Activated CD4-positive, alpha-beta T cell treated with anti-CD3 and anti-CD28 coated beads, Interleukin-2, amount 50 U/mL, for 4 hours (primary cell): ENCODE measurements at places on chromosomes 12 and 14.

GRCh38 chr12:26690601-26691000, 142.4 kb downstream of the ITPR2 start:
- DNase-seq, result no peak

DNA sequence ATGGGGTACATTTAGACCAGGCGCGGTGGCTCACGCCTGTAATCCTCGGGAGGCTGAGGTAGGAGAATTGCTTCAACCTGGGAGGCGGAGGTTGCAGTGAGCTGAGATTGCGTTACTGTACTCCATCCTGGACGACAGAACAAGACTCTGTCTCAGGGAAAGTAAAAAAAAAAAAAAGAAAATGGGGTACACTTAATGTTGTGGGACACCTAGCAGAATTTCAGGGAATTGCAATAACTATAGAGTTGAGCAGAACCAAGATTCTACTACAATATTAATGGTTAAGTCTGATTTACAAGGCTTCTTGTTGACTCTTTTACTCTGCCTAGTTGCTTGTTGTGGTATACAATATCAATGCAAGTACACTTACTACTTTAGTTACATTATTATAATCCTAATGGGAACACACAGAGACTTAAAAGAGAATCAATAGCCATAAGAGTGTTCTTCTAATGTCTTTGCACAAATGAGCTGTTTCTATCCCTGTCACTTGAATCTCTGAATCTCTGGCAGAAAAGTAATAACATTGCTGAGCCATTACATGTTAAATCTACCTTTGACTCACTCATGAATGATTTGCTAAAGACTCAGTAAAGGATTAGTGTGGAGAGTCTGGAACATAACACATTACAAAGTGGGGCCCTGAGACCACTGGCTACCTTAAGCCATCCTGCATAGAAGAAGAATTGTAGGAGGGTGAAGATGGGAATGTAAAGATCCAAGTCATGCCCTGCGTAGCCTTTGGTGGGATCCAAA, 22.7 kb downstream of the BEST3 start:
- no peak for DNase-seq

DNA sequence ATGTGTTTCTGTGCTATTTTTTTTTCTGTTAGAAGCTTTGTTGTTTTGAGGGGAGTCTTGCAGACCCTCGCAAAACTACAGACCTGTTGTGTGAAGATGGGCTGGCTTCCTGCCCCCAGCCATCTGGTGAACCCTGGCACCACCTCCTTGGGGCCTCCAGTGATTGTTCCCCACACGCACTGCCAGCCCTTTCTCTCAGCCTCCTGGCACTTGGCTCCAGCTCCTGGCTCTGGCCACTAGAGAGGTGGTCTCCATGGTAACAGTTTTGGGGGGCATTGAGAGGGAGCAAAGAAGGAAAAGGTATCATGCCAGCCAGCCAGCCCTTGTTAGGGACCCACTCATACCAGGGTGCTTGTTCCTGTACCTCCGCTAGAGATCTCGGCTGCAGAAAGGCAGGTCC, 176.4 kb upstream of the RPH3A start:
- DNase-seq, result no peak

DNA sequence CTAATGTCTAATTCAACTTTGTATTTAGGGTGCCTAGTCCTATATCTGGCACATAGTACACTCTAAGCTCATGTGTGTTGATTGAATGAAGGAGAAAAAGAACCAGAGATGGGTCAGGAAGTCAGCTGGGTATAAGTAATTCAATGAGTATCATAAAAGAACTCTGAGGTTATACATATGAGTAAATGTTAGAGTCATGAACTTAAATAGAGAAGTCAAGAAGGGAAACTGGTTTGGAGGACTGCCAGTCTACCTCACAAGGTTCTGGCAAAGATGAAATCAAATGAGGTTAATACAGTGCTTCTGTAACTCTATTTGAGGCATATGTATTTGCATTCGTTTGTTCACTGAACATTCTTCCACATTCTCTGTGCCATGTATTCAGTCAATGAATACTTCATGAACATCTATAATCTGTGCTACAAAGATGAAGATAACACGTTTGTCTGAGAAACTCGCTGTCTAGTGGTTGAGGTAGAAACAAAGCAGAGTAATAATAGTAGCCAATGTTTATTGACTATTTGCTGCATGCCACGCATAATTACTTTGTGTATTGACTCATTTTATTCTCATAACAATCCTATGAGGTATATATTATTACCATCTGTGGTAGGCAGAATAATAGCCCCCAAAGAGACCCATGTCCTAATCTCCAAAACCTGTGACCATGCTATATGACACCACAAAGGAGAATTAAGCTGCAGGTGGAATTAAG, 88.9 kb downstream of the PTGER2 start:
- DNase-seq, result no peak

DNA sequence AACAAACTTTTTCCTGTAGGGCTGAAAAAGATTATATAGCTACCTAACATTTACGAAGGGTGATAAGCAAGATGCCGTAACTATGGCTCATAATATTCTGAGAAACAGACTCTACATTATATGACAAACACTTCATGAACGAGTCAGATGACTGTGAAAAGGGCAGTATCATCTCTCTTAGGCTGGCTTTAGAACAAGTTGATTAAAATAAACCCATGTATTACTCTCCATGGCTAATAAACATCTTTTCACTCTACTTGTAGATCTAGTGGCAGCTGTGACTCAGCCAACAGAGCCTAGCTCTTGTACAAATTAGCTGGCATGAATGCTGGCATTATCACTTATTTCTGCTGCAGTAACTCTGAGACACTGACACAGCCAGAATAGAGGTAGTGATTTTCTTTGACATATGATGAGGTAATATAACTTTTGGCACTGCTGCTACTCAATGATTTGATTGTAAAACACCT, 47.1 kb downstream of the SLC2A13 start:
- DNase-seq, result no peak

- DNase-seq, result no peak
These were observed 1322.3 kb upstream of the SEL1L start for GRCh38 chr14:82855912-82856391.

- no peak for DNase-seq
These were observed 24.0 kb upstream of the GNG2 start for GRCh38 chr14:51836417-51836816.

DNA sequence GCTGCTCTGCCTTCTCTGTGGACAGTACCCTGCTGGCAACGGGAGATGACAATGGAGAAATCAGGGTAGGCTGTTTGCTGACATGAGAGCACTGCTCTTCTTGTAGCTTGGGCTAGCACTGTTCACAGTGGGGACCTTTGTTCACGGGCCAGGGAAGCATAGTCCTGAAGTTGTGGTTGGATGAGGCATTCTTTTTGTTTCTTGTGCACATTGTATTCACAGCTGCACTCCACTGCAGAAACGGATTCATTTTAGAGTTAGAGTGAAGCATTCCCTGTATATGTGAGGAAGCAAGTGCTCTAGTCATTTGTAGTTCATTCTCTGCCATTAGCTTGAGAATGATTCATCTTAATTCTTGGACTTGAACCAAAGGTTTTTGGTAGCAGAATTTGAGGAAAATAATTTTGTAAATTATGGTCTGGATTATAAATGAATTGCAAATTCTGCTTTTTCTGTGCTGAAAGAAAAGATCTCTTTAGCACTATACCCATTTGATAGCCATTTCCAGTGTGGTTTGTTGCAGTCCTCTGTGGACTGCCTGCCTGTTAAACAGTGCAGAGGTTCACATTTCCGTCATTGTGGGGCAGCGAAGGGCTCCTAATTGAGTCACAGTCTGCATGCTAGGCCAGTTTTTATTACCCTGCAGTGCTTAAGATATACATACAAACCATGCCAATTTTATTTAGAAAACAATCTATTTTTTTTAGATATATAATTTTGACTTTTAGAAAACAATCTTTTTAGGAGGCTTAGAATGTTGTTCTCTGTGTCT, 80.6 kb downstream of the APAF1 start:
- DNase-seq, result peak; percentile 10

DNA sequence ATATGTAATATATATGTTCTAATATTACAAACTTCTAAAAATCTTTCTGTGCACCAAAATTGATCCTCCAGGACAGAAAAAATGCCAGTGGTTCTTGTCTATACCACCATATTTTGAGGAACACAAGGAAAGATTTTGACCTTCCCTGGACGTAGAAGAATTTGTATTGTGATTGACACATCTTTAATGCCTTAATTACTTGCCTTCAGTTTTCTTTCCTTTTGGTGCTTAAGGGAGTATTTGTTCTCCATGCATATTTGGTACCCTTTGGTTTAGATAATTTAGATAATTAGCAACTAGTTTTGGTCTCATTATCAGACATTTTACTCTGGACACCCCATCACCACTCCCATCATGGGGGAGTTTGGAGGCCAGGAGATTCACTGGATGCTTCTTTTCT, 27.6 kb downstream of the TRAF3 start:
- DNase-seq, result no peak

GRCh38 chr12:42695490-42695995, 106.0 kb upstream of the PRICKLE1 start:
- no peak for DNase-seq

DNA sequence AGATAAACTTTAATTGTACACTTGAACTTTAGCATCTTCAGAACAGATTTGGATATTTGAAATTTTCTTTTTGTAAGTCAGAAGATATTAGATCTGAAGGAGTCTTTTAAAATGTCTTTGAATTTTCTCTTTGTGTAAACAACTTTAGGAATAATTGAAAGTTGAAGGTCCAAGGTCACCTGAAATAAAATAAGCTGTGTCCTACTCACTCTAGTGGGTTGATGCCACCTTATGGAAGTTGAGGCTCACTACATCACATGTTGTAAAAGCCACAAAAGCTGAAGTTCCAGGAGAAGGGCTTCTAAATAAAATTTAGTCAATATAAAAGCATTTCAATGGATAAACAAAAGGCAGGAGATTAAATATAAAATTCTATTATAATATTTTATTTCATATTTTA, 122.0 kb upstream of the ATXN7L3B start:
- no peak for DNase-seq

DNA sequence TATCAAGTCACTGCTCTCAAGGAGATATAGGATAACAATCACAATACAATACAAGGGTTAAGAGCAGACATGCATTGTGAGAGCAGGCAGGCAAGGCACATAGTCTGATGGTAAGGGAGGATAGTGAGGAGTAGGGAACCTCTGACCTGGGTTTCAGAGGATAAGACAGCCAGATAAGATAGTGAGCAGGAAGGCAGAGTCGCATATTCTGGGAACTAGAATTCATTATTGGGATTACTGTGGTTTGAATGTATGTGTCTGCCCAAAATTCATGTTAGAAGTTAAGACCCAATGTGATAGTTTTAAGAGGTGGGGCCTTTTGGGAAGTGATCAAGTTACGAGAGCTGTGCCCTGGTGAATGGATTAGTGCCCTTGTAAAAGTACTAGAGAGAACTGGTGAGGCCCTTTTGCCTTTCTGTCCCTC, 14.4 kb upstream of the ATF1 start:
- no peak for DNase-seq

DNA sequence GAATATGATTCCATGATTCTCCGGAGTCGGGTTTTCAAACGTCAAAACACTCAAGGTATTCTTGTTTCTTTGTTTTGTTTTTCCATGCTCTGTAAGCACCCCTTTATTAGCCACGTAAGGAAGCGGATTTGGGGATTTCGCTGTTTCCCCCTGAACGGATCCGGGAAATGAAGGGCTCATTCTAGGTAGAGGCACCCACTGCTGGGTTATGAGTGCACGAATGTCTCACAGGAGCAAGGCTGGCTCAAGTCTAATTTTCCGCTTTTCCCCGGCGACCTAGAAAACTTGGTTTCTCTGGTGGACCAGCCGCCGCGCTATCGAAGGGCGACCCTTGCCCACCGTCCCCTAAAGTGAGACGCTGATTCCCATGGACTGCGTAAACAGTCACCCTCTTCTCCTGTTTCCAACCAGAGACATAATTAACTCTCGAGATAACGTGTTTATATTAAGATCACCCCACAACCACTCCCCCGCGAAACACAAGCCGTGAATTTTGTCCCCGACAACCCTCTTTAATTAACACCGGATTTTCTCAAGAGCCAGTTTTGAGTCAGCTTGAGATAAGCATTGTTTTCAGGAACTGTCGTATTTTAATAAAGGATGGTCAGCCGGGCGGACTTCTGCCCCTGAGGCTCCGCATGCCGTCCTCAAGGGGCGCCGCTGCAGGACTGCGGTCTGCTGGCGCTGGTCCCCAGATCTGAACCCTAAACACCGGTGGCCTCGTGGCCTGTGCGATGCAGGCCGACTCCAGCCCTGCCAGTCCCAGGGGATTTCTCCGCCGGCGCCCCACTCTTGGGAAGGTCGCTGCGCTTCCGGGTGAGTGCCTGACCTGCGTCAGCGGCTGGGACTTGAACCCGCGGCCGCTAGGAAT, 515 bp upstream of the ABCC9 start:
- no peak for DNase-seq

GRCh38 chr14:34824826-34825225, 50.3 kb downstream of the BAZ1A start:
- no peak for DNase-seq

- no peak for DNase-seq
These were observed 71.2 kb downstream of the ITPK1 start for GRCh38 chr14:93044556-93044955.

DNA sequence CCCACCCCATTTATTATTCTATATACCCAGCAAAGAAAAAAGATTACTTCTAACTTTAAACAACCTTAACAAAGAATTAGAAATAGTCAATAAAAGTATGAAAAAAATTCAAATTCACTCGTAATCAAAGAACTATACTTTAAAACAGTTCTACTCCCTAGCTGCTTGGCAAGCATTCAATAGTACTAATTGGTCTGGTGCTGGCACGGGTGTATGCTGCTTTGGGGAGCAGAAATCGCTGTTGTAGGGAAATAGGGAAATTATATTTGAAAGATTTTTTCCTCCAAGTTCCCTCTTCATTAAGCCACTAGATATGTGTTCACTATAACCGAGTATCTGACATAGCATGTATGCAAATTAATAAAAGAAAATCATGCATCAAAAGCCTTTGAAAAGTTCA, 65.7 kb downstream of the DICER1 start:
- no peak for DNase-seq

- DNase-seq, result no peak
These were observed 66.0 kb downstream of the DENND5B start for GRCh38 chr12:31524791-31525495.

GRCh38 chr14:35818346-35819115, 7.6 kb upstream of the BRMS1L start:
- DNase-seq, result no peak

- no peak for DNase-seq
These were observed 45.5 kb upstream of the ST8SIA1 start for GRCh38 chr12:22380031-22380430.

DNA sequence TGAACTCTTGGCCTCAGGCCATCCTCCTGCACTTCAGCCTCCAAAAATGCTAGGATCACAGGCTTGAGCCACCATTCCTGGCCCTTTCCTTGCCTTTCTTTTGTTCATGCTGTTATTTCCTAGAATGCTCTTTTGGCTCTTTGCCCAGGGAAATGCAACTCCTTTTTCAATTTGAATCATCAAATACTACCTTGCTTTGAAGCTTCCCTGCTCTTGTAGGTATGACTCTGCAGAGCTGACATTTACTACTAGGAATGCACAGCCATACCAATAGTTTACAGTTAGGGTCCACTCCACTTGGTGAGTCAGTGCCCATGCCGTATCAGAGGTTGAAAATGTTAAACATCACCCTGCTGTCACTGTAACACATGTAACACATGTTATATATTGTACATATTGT, 107.0 kb upstream of the CRY1 start:
- no peak for DNase-seq
